Mesothelial cell of epicardium (in vitro differentiated cells): ENCODE measurements at places on chromosomes 16 and 17.

DNA sequence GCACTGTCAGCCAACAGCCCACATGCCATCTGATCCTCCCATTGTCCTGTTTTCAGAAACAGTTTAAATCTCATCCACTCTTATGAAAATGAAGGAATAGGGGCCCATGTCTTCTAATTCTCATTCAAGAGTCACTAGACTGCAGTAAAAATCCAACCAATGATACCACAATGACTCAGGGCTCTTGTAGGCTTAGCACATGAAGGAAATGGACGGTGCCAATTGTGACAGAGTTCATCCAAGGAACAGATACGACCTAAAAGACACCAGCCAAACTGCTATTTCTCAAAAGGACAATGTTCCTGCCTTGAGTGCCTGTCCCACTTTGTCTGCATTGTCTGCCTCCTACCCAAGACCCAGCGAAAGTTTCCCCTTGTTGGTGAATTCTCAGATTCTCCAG lies 204.8 kb upstream of the COX10 start:
- no peak for DNase-seq

DNA sequence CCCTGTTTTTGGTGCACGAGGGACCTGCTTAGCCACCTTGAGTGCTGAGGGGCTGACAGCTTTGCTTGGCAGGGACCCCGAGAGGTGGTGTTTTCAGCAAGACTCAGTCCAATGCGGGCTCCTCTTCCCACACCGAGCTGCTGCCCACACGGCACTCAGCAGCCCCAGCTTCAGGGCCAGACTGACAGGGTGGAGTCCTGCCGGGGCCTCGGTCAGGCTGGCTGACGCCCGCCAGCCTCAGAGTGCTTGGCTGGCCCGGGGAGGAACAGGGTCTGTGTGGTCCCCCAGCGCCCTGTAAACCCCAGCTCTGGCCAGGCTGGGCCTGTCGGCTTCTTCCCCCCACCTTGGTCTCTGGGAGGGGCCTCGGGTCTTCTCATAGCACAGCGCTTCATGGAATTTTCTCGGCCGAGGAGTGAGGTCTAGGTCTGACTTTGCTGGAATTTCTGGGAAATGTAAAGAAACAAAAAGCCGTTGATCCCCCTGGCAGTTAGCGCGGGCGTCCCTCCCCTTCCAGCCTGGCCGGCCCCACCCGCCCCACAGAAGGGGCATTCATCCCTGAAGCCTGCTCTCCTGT lies 2.6 kb downstream of the SOX8 start:
- no peak for DNase-seq

DNA sequence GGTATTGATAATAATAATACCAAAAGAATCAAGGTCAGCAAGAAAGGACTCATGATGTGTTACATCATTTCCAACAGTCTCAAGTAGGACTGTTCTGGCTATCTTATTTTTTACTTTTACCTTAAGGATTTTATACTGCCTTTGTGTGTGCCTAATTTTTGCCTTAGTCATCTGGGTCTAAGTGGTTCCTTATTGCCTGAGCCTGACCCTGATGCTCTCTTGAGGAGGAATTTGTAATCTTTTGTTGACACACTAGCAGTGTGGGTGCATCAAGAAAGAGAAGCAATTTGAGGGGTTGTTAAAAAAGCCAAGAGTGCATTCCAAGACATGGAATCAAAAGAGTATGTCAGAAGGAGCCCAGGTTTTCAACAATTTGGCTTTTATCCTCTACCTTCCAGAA lies 59.3 kb downstream of the TMEM100 start:
- DNase-seq, result no peak

- peak; percentile 52 for DNase-seq
Measured at GRCh38 chr17:62807812-62808575, at the start of gene MARCHF10. Gene MARCHF10, minus strand, starts transcription at chr17:62808314. Its CDS starts 6,579 bp downstream, at chr17:62801735.

DNA sequence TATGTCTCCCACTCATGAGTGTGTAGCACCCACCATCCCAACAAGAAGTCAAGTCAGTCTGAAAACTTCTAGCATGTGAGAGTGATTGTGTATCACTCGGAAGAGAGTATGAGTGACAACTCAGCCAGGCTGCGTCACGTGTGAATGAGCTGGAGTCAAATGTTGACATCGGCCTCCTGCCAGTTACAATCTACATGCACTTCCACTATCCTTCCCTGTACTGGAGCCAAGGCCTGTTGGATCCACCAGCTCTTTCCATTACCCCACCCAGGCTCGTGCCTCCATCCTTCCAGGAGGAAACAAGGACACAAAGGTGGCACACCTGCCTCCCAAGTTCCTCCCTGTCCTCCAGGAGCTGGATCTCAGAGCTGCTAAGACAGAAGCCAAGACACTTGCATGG lies 64.5 kb downstream of the ASIC2 start:
- DNase-seq, result no peak

- DNase-seq, result no peak
Measured at GRCh38 chr16:8594149-8594666, 3.9 kb upstream of the TMEM114 start.

DNA sequence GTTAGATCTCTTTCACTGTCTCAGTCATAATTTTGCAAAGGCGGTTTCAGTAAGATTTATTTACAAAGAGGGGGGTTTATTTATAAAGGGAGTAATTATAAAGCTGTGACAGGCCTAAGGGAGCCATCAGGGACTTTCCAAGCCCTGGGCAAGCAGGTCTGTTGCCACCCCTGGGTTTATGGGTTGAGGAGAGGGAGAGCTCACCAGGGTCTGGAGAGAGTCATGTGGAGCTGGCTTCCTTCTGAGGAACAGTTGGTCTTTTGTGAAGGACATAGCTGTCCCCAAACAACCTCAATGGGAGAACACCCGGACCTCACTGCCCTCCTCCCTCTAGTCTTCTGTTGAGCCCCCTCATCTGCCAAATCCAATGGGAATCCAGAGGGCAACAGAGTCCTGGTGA lies 9.8 kb downstream of the ITGAM start:
- no peak for DNase-seq

- no peak for DNase-seq
Measured at GRCh38 chr16:64437706-64438324, 684.0 kb downstream of the CDH11 start.

GRCh38 chr17:55564081-55564480 lies 52.8 kb upstream of the SMIM36 start:
- no peak for DNase-seq

- no peak for DNase-seq
Measured at GRCh38 chr17:30278032-30278431, 13.7 kb downstream of the BLMH start.

- no peak for DNase-seq
Measured at GRCh38 chr16:48574140-48574539, 35.8 kb downstream of the N4BP1 start.

- DNase-seq, result no peak
Measured at GRCh38 chr17:40516581-40517285, 15.3 kb upstream of the TNS4 start.

DNA sequence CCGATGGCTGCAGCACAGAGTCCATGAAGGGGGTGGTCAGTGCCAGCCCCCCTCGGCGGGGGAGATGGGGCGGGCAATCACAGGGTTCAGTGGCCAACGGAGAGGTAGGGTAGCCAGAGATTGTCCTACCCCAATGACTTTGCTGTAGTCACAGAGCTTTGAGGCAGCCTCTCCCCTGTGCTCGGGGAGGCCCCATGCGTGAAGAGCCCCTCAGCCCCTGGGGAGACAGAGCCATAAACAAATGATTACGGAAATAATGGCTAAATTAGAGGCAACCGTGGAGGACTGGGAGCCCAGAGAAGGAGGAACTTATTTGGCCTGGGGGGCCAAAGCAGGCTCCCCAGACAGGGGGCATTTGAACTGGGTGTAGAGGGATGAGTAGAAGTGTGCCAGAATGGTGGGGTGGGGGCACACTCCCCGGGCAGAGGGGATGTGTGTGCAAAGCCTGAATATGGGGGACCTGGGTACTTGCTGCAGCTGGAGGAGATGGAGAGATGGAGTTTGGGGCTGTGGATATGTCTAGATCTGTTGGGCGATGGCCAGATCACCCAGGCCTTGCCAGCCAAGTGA lies 164.8 kb downstream of the CMIP start:
- no peak for DNase-seq

- no peak for DNase-seq
Measured at GRCh38 chr17:80926591-80927250, 64.9 kb upstream of the CHMP6 start.

- no peak for DNase-seq
Measured at GRCh38 chr17:28527181-28527681, 21.1 kb downstream of the FOXN1 start.

DNA sequence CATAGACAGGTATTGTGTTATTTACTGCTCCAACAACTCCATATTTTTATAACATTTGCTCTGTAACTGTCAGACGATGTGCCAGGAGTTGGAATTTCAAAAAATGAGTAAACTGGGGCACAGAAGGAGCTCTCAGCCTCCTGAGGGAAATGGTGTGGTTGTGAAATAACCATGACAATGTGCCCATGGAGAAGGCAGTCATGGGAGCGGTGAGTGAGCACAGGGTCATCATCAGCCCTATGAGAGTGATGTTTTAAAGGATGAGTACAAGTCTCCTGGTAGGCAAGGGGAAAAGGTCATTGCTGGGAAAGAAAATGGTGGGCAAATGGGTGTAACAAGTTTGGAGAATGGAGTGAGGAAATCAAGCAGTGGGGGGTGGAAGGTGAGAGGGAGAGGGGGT lies 115.0 kb upstream of the SEC14L1 start:
- DNase-seq, result no peak
